Suppressor macrophage treated with lipopolysaccharide for 1 hour (primary cell): ENCODE measurements at places on chromosomes 7 and 10.
A peak's percentile ranks its signal among the peaks of the same experiment; 100 is the strongest.

GRCh38 chr7:84682543-84682942 is 488.0 kb upstream of the SEMA3A start:
- DNase-seq, result no peak

DNA sequence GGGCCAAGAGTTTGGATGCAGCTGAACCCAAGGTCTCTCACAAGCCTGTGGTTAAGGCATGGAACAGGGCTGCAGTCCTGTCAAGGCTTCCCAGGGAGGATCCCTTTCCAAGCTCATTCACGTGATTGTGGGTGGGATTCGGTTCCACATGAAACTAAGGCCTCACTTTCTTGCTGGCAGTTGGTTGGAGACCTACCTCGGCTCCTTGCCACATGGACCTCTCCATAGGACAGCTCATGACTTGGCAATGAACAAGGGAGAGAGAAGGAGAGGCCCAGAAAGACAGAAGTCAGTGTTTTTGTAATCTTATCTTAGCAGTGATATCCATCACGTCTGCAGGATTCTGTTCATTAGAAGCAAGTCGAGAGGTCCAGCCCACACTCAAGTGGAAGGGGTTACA is 583.8 kb downstream of the LRMDA start:
- DNase-seq, result no peak

DNA sequence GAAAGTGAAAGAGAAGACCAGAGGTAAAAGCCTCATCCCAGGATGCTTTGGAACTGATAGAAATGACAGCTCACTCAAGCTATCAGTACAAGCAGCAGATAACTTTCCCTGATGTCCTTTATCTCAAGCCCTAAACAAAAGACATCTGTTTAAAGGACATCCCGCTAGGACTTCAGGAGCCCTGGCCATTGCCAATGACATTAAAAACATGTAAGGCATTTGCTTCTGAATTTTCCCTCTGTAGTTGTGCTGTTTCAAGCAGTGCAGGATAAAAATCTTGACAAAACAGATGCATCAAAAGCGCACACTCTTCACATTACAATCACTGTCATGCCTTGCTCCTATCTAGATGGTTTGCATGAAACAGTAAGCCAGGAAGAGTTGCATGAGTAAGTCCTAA is 159.8 kb downstream of the AOAH start:
- DNase-seq, result no peak

GRCh38 chr7:130334274-130334673 is 10.3 kb upstream of the CPA5 start:
- DNase-seq, result no peak

- no peak for DNase-seq
Measured at GRCh38 chr10:5538446-5538845, 13.7 kb downstream of the CALML3 start.

- DNase-seq, result peak; percentile 13
Measured at GRCh38 chr10:86857128-86857721, 100.2 kb downstream of the MMRN2 start.

- no peak for DNase-seq
Measured at GRCh38 chr10:7665767-7666166, 999 bp downstream of the ITIH5 start.

DNA sequence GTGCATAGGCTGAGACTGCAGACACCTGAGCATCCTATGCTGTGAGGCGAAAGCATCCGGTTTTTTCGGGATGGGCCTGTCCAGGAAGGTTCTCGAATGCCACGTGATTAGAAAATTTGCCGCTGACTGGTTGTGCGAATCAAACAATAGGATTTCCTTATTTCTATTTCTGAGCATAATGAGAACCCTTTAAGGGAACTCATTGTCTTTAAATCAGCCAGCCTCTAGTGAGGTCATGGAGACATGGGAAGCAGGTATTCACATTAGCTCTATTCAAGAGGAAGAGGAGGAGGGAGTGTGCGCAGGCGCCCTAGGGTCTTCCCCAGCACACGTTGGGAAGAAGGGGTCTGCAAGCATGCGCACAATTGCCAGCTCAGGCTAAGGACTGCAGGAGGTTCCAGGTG is 5.6 kb downstream of the GIMAP1 start:
- no peak for DNase-seq

- no peak for DNase-seq
Measured at GRCh38 chr10:15378569-15378968, 7.5 kb upstream of the FAM171A1 start.

- DNase-seq, result peak; percentile 25
Measured at GRCh38 chr7:47852330-47853245, 95.7 kb downstream of the PKD1L1 start.

GRCh38 chr10:62127975-62128374 is 140.7 kb downstream of the RTKN2 start:
- no peak for DNase-seq

GRCh38 chr7:155555116-155555695 is 8.8 kb upstream of the CNPY1 start:
- no peak for DNase-seq

- DNase-seq, result no peak
Measured at GRCh38 chr10:74223755-74224529, 72.9 kb downstream of the ADK start.

DNA sequence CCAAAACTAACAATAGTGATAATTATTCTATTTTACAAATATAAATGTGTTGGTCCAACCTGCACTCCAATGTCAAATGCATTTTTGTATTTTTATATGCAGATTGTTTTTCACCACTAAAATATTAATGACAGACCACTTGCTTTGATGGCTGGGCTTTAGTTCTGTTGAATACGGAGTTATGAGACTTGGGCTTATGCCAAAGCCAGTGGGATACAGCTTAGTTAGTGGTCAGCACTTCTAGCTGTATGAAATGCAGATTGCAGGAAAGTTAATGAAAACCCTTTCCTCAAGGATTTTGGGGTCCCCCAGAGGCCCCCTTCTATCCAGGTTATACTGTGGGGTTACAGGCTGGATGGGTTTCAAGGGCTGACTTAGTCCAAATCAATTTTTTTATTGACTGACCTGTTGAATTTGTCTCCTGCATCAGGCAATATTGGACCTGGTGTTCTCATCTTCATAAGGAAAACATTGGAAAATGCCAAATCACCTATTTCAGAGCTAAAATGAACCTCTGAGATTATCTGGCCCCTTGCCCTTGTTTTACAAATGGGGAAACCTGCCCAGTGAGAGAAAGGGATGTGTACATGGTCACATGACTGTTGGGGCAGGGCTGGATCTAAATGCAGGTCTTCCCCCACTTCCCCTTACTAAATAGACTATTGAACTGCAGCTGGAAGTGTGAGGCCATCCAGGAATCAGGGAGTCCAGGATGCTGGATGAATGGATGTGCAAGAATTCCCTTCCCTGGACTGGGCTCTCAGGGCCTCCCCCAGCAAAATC is 1085.3 kb downstream of the KCNMA1 start:
- peak; percentile 14 for DNase-seq

DNA sequence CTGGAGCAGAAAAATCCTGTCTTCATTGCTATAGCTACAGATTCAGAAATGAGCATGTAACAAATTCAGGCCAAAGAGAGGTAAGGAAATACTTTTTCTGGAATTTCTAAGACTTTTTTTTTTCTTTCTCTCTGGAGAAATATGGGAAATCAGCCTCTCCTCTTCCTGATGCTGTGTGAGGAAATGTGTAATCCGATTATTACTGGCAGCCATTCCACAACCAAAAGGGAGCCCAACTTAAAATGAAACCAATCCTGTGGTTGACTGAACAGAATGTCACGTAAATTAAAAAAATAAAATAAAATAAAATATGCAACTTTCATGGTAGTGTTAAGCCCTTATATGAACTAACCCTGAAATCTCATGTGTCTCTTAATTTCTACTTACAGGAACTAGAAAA is 10.7 kb upstream of the POT1 start:
- no peak for DNase-seq

- DNase-seq, result no peak
Measured at GRCh38 chr10:6232846-6233724, 30.4 kb downstream of the PFKFB3 start.

GRCh38 chr7:20219446-20220292 is 2.5 kb upstream of the MACC1 start:
- DNase-seq, result peak; percentile 99

GRCh38 chr10:45373576-45374349 is at the start of gene ALOX5:
ALOX5 (plus strand) TSS chr10:45374216; CDS start chr10:45374280, 64 bp downstream.
- no peak for DNase-seq

DNA sequence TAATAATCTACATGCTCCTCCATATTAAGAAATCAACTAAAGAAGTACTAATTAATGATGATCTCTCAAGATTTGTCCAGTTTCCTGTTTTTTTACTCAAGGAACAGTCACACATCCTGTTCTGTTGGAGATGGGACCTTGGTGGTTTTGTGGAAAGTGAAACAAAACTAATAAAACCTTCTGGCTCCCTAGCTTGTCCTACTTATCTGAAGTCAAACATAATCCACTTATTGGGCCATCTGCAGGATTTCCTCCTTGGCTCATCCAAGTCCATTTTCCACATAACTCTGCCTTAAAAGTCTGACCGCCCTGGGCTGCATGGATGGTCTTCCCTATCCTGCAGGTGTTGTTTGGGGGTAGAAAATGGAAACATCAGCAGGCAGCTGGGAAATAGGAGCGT is 39.4 kb upstream of the TARP start:
- DNase-seq, result peak; percentile 82

- peak; percentile 29 for DNase-seq
Measured at GRCh38 chr10:99276848-99277486, 41.3 kb upstream of the HPSE2 start.

DNA sequence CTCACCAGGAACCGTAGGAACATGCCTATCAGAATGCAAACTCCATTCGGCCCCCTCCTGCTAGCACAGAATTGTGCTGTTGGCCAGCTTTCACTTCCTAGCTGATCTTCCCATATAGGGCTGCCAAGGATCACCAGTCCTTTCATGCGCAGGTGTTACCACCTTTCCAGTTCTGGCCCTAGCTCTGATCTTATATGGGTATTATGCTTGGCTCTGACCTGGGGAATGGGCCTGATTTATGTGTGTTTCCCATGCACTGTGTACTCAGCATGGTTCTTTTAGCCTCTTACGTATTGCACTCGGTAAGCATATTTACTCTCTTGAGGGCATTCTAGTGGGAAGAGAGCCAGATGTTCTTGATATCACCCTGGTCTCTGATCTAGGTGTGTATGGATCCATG is 11.1 kb downstream of the SLC35G1 start:
- DNase-seq, result no peak

GRCh38 chr10:87544721-87545120 is 40.0 kb downstream of the MINPP1 start:
- no peak for DNase-seq

GRCh38 chr10:11058965-11059364 is 41.3 kb downstream of the CELF2 start:
- peak; percentile 54 for DNase-seq

DNA sequence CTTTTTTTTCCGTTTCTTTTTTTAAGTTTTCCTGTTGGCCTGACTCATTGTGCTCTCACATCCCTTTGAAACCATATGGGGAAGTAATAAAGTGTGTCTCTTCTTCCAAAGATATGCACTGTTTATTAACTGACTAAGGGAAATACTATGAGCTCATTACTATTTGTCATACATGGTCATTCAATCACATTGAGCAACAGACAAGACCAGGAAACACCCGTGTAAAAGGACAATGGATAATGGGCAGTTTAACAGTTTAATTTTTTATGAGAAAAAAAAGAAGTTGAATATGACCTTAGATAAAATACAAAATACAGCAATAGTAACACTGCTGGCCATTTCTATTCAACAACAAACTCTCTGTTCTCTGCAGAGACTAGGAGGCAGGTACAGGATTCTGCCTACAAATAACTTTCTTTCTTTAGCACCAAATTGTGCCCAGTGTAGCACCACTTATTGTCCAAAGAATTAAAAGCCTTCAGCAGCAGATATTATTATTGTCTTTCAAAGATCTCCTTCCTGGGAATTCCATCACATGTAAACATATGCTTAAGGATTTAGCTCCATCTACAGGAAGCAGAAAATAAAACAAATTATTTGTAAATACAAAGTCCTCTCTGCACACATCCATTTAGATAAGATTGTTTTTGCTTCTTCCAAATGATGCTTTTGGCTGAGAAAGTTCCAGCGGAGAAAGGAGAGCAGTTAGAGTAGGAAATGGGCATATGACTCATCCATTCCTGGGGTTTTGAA is 55.0 kb upstream of the AKR1E2 start:
- DNase-seq, result peak; percentile 71

DNA sequence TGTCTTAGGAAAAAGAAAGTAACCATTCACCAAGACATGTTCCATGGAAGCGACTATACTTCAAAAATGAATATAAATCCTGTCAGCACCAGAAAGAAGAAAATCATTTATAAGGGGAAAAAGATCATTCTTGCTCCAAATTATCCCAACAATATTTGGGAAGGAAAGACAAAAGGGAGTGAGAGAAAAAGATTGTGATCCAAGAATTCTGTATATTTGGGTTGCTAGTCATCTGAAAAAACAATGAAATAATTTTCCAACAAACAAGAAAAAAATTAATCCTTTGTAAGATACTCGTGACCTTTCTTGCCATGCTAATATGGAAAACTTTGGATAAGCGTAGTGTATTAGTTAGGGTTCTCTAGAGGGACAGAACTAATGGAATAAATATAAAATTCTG is 163.2 kb upstream of the ZNF32 start:
- no peak for DNase-seq

- no peak for DNase-seq
Measured at GRCh38 chr7:93948106-93948505, 26.6 kb downstream of the GNG11 start.
